Daoy (cell line): ENCODE measurements at places on chromosomes 12 and 14. TPM values are rescaled to one million over a fixed set of nuclear protein-coding genes. Genes with fewer than 3 reads are reported as not detected.

KRT79 gene
- total RNA-seq, result 0.57 and 2.6 TPM in 2 replicates

OR4Q3 gene
- not detected in 2 replicates for total RNA-seq

BDKRB1 gene
- total RNA-seq, result 0.97 and 1.5 TPM in 2 replicates

TCL1A gene
- total RNA-seq, result 5.5 and 12.2 TPM in 2 replicates

INTS13 gene
- 76.3 and 131 TPM in 2 replicates for total RNA-seq

SAMD15 gene
- 3.0 and 4.5 TPM in 2 replicates for total RNA-seq

LRTM2 gene
- total RNA-seq, result 0.36 TPM in 1 of 2 replicates, not detected in the other

FOXG1 gene
- 1.8 and 4.5 TPM in 2 replicates for total RNA-seq

PSMA6 gene
- total RNA-seq, result 865 and 878 TPM in 2 replicates

BRMS1L gene
- 9.9 and 12.7 TPM in 2 replicates for total RNA-seq

EGLN3 gene
- total RNA-seq, result 4.0 and 4.3 TPM in 2 replicates

SINHCAF gene
- total RNA-seq, result 155 and 191 TPM in 2 replicates

TSPAN8 gene
- not detected in 2 replicates for total RNA-seq

NYNRIN gene
- total RNA-seq, result 0.33 and 0.57 TPM in 2 replicates

PLCZ1 gene
- total RNA-seq, result not detected in 2 replicates

LHX5 gene
- total RNA-seq, result 0.09 and 0.46 TPM in 2 replicates

KLRC1 gene
- not detected in 2 replicates for total RNA-seq

DNAI7 gene
- 0.11 and 0.33 TPM in 2 replicates for total RNA-seq

DNAH10 gene
- total RNA-seq, result 0.06 TPM in 1 of 2 replicates, not detected in the other

PPFIA2 gene
- total RNA-seq, result 1.8 and 2.9 TPM in 2 replicates

CLEC1B gene
- total RNA-seq, result not detected in 2 replicates

OTUB2 gene
- 2.7 and 3.1 TPM in 2 replicates for total RNA-seq

ACSM4 gene
- total RNA-seq, result not detected in 2 replicates

KRT78 gene
- 1.2 TPM in 1 of 2 replicates, not detected in the other for total RNA-seq

NTF3 gene
- total RNA-seq, result 12.7 and 25.3 TPM in 2 replicates

AICDA gene
- total RNA-seq, result not detected in 2 replicates

MYG1 gene
- 86.6 and 89.2 TPM in 2 replicates for total RNA-seq

HPD gene
- not detected in 2 replicates for total RNA-seq

EXOC3L4 gene
- 0.97 TPM in 1 of 2 replicates, not detected in the other for total RNA-seq

CYP46A1 gene
- 0.06 and 0.15 TPM in 2 replicates for total RNA-seq

KRT75 gene
- 1.1 and 2.7 TPM in 2 replicates for total RNA-seq

WNT1 gene
- total RNA-seq, result not detected in 2 replicates

KIF26A gene
- total RNA-seq, result 1.7 and 1.8 TPM in 2 replicates

XRCC3 gene
- total RNA-seq, result 48.5 and 76.8 TPM in 2 replicates

ASIC1 gene
- total RNA-seq, result not detected in 2 replicates

RHEBL1 gene
- total RNA-seq, result 6.3 and 11.0 TPM in 2 replicates

HOXC5 gene
- 0.12 and 1.9 TPM in 2 replicates for total RNA-seq

KCNMB4 gene
- 1.1 and 1.4 TPM in 2 replicates for total RNA-seq

ANKRD33 gene
- not detected in 2 replicates for total RNA-seq

ERBB3 gene
- total RNA-seq, result 0.63 TPM in 1 of 2 replicates, not detected in the other

TAS2R50 gene
- total RNA-seq, result 0.34 TPM in 1 of 2 replicates, not detected in the other

E2F7 gene
- total RNA-seq, result 16.6 and 19.9 TPM in 2 replicates

CEP128 gene
- 6.7 and 9.5 TPM in 2 replicates for total RNA-seq

MIPOL1 gene
- 16.0 and 28.0 TPM in 2 replicates for total RNA-seq

TAS2R10 gene
- total RNA-seq, result not detected in 2 replicates

PROX2 gene
- total RNA-seq, result not detected in 2 replicates

PTPRO gene
- 1.5 and 3.0 TPM in 2 replicates for total RNA-seq

NID2 gene
- total RNA-seq, result 6.4 and 9.9 TPM in 2 replicates

MANSC4 gene
- total RNA-seq, result not detected in 2 replicates

SOAT2 gene
- not detected in 2 replicates for total RNA-seq

NDRG2 gene
- 6.3 and 22.7 TPM in 2 replicates for total RNA-seq

RNASE2 gene
- not detected in 2 replicates for total RNA-seq

YBX3 gene
- 25.3 and 27.6 TPM in 2 replicates for total RNA-seq

DLK1 gene
- 0.06 TPM in 1 of 2 replicates, not detected in the other for total RNA-seq

SOX5 gene
- total RNA-seq, result 1.0 and 2.0 TPM in 2 replicates

SPIC gene
- total RNA-seq, result not detected in 2 replicates

MED6 gene
- total RNA-seq, result 44.6 and 60.6 TPM in 2 replicates

GLT8D2 gene
- 4.0 and 6.6 TPM in 2 replicates for total RNA-seq

OTOGL gene
- total RNA-seq, result 1.0 and 1.4 TPM in 2 replicates

KRT82 gene
- not detected in 2 replicates for total RNA-seq
